ENCODE measurements at places on chromosomes 6 and 20. TPM values are rescaled to one million over a fixed set of nuclear protein-coding genes. Genes with fewer than 3 reads are reported as not detected.

DNA sequence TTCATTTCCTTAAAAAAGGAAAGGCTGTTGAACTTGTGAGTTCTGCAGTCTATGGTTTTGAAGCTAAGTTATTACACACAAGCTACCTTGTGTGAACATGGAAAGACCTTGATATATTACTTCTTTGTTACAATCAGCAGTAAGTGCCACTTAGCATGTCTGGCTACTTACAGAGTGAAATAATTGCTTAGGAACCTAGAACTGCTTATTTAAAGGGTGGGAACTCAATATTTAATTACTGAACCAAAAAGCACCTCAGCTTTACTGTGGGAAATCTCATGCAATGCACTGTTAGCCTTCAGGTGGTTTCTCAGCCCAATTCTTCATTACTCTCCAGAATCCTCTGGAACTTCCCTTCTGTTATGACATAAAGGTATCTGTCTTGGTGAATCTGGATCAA, 17.9 kb downstream of the PERP start:
- H3K27ac ChIP-seq, result peak overlapping the region; percentile 77
- no peaks in the 10 kb centered on the region for H3K36me3 ChIP-seq
- no peaks in the 10 kb centered on the region for H3K27me3 ChIP-seq
- no peaks in the 10 kb centered on the region for H3K4me1 ChIP-seq

- no peaks in the 10 kb centered on the region for H3K27me3 ChIP-seq
- no peak overlapping the region for H3K27ac ChIP-seq
- H3K4me3 ChIP-seq, result peak overlapping the region; percentile 38
- no peaks in the 10 kb centered on the region for H3K4me1 ChIP-seq
- no peaks in the 10 kb centered on the region for H3K36me3 ChIP-seq
These were observed 76.6 kb upstream of the HSF2 start for GRCh38 chr6:122322824-122323223.

- no peak for DNase-seq
- no peaks in the 10 kb centered on the region for H3K36me3 ChIP-seq
- H3K4me3 ChIP-seq, result no peak overlapping the region
- H3K4me1 ChIP-seq, result no peaks in the 10 kb centered on the region
- H3K27me3 ChIP-seq, result no peaks in the 10 kb centered on the region
- H3K27ac ChIP-seq, result no peak overlapping the region
These were observed 107.1 kb downstream of the CDYL start for GRCh38 chr6:4883298-4883697.

- H3K27ac ChIP-seq, result no peak overlapping the region
- no peaks in the 10 kb centered on the region for H3K27me3 ChIP-seq
- no peaks in the 10 kb centered on the region for H3K4me1 ChIP-seq
- no peak overlapping the region for H3K4me3 ChIP-seq
- H3K36me3 ChIP-seq, result no peaks in the 10 kb centered on the region
These were observed 39.6 kb upstream of the PLAGL1 start for GRCh38 chr6:144047688-144048087.

- no peak for DNase-seq
- H3K4me3 ChIP-seq, result no peak overlapping the region
- H3K27me3 ChIP-seq, result no peaks in the 10 kb centered on the region
- no peaks in the 10 kb centered on the region for H3K4me1 ChIP-seq
These were observed 153.1 kb downstream of the EPHA7 start for GRCh38 chr6:93266116-93266817.

Gene MYB
- total RNA-seq, result 37.0 TPM

Gene OXT
- not detected for total RNA-seq

Gene PRDM1
- 13.1 TPM for total RNA-seq

Gene EMILIN3
- total RNA-seq, result 1.3 TPM

Gene STMND1
- 2.5 TPM for total RNA-seq

Gene HLA-DQA2
- 2.0 TPM for total RNA-seq

Data from breast epithelium (tissue), 4 donors.